ENCODE measurements at places on chromosomes 6 and 20.

GRCh38 chr20:14820771-14821170 lies 483.4 kb upstream of the FLRT3 start:
- no peak for DNase-seq

GRCh38 chr6:7891078-7891872 lies 19.3 kb downstream of the TXNDC5 start:
- no peak for DNase-seq

DNA sequence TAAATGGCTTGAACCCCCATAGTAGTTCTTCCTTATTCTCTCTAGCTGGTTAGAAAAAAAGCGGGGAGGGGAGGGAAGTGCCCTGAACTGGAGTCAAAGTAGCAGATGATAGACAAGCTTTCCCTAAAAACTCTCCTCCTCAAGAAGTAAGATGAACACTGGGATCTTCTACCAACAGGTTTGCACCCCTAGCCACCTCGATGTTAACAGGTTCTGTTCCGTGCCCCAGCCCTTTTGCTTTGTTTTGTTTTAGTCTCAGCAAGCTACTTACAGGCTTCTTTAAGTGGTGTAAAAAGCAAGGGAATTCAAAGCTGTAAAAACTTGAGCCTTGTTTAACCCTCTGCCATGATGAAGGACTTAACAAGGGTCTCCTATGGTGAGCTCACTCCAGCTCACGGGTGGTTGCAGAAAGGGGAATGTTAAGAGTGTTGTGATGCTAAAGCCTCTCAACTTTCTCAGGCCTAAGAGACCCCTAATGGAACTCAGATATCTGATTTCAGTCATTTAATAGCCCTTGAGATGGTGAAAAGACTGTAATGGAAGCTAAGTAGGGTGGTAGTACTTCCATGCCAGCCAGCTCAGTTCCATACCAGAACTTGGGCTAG lies 106.0 kb downstream of the FOXO3 start:
- DNase-seq, result no peak

DNA sequence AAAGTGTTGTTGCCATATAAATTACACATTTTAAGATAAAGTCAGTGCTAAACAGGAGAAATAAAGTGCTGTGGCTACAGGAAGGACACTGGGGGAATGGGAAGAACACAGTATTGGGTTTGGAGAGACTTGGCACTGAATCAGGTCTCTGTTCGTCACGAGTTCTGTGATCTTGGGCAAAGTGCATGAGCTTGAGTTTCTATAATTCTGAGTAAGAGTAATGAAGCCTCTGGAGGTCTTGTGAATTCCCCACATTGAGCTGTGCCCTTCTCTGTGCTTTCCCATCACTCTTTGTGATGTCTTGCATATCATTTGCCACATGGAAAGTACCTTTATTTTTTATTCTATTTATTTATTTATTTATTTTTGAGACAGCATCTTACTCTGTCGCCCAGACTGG lies 16.8 kb upstream of the EEF1A1 start:
- DNase-seq, result no peak

DNA sequence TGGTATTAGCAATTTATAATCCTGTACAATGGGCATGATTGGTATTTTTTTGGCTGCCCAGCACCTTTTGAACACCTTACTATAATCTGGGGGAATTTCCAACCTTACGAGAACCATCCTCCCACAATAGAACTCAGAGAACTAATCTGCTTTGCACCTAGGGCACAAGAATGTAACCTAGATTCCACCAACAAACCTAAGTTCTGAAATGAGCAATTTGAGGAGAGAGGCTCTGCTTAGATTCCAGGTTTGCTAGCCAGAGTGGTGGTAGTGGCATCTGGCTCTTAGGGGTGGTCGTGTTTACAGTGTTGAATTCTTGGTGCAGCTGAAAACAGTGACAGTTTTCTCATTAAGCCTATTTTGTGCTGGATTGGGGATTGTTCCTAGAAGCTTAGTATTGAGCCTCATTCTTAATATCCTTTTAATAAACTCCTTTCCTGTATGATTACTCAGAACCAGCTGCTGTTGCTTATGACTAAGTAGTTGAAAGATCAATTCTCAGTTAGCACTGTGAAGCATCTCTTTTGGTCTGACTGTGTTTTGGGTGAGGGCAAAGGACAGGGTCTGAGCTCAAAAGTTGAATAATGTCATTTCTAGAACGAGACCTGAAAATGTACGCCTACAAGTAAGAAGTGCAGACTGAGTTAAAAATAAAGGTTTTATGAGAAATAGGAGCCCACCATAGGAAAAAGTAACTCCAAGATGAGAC lies 385.6 kb downstream of the CDKAL1 start:
- no peak for DNase-seq

- no peak for DNase-seq
Observed at GRCh38 chr6:87925373-87926060, 122.1 kb upstream of the SPACA1 start.

DNA sequence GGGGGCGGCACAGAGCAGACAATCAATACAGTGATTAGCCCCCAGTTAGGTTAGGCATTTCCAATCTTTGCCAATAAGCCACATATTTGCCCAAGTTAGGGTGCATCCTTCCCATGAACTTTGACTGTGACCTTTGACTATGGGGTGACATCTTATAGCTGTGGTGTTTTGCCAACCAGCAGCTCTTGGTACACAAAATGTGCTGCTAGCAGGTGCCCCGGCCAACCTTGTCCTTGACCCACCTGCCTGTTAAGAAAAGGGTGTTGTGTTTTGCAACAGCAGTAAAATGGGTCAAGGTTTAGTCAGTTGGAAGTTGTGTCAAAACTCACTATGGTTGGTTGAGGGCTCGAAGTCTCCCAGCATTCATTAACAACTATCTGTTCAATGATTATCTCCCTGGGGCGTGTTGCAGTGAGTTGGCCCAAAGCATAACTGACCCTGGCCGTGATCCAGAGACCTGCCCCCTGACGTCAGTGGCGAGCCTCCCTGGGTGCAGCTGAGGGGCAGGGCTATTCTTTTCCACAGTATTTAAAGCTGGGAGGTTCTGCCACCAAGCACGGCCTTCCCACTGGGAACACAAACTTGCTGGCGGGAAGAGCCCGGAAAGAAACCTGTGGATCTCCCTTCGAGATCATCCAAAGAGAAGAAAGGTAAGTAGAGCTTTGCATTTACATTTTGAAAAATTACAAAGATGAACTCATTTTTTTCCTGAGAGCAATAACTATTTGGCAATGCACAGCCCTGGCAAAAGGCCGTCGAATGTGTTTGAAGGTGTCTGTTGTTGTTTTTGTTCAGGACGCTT lies at the start of gene PCK1:
Gene PCK1, plus strand, starts transcription at position 557 of the 802 bp plus-strand sequence. CDS start 302 bp downstream, outside the sequence.
- no peak for DNase-seq

DNA sequence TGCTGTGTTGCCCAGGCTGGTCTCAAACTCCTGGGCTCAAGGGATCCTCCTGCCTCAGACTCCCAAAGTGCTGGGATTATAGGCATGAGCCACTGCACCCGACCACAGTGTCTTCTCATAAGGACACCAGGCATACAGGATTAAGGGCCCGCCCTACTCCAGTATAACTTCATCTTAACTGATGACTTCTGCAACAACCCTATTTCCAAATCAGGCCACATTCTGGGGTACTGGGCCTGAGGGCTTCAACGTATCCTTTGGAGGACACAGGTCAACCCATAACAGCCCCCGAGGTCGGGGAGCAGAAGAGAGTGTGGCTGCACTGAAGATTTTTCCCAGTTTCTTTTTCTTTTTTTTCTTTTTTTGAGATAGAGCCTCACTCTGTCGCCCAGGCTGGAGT lies 39.7 kb downstream of the SUN5 start:
- DNase-seq, result no peak

- DNase-seq, result no peak
Observed at GRCh38 chr20:10558635-10559187, 115.1 kb downstream of the JAG1 start.

- DNase-seq, result no peak
Observed at GRCh38 chr20:58106143-58106750, 122.2 kb downstream of the ANKRD60 start.

- DNase-seq, result no peak
Observed at GRCh38 chr6:123875784-123876183, 72.1 kb downstream of the NKAIN2 start.

Data from NCI-H1436 (cell line).